ENCODE measurements at places on chromosomes 7 and 10.

DNA sequence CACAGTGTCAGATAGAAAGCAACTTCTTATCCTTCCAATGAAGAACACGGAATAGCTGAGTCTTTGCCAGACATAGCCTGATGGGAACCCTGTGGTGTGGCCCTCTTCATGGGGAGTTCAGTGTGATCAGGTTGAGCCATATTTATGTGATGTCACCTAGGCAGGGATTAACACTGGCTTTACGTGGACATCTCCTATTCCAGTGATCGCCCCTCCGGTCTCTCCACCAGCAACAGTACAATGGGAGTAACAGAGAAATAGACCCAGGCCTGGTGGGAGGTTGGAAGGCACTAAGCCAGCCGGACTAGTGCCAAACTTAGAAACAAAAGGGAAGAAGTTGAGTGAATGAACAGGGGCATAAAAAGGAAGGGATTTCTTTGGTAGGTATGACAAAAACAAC is 358.1 kb downstream of the PRPF18 start:
- no peak for DNase-seq

- no peak for DNase-seq
Measured at GRCh38 chr7:42263971-42264370, 27.0 kb upstream of the GLI3 start.

- no peak for DNase-seq
Measured at GRCh38 chr10:31760674-31761081, 168.0 kb downstream of the ARHGAP12 start.

DNA sequence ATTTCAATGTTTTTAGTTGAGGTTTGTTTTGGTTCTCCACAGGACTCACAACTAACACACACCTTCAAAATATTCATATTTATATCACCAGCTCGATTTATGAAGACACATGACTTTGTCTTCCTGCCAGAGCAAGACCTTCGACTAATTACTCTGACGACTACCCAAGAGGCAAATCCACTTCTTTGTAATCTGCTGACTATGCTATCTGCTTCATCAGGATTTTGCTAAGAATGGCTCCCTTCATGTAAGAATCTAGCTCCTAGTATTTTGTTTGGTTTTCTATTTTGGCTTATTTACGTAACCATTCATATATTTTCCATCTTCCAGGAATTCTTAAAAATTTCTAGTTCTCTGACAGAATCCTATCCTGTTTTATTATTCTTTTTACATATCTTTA is 93.0 kb downstream of the BRAF start:
- DNase-seq = no peak

DNA sequence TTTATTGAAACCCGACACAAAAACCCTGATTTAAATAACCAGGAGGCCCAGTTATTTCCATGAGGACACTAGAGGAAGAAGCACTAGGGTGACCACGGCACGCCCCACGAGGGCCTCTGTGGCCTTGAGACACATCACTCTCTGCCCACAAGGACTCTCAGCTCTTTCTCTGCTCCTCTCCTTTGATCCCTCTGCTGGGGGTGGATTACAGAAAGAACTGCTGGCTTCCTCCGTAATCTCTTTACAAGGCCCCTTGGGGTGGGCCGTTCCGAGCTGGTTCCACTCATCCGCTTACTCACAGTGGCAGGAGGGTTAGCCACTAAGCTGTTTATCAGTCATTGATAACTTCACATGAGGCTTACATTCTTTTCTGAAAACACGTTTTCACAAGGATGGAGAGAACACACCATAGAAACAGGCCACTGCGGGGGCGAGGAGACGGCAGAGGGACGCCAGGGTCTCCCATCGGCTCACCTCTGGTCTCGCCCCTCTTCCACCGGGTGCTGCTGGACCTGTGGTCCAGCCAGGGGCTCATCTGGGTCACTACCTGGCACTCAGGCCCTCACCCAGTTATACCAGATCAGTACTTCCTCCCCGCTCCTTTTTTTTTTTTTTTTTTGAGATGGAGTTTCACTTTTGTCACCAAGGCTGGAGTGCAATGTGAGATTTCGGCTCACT is 17.6 kb upstream of the PFKFB3 start:
- no peak for DNase-seq

DNA sequence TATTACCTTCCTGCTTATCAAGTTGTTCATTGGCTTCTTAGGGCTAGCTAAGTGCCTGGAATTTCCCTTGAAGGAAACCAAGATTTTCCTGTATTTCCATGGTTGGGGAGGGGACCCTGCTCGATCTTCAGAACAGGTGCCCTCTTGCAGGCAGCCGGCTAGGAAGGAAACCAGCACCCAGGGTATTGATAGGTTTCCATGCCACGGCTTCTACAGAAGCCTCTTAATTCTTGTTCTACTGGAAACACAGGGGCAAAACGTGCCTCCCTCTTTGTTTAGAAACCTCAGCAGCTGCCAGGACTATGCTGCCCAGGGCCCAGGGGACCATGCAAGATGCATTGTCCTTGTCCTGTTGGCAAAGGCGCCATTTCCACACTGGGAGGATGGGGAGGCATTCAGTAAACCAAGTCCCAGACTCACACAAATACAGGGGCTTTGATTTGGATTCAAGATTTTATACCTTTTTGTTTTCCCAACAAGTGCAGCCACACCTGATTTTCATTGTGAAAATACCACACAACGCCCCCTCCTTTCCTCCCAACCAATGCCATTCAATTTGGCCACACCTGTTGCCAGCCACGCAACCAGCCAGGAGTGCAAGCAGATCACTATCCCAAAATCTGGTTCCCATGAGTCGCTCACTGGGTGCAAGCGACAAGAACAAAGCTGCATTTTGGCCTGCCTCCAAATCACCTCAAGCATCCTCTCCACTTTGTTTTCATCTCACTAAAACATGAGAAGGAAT is 29.6 kb downstream of the C10orf71 start:
- DNase-seq = no peak

DNA sequence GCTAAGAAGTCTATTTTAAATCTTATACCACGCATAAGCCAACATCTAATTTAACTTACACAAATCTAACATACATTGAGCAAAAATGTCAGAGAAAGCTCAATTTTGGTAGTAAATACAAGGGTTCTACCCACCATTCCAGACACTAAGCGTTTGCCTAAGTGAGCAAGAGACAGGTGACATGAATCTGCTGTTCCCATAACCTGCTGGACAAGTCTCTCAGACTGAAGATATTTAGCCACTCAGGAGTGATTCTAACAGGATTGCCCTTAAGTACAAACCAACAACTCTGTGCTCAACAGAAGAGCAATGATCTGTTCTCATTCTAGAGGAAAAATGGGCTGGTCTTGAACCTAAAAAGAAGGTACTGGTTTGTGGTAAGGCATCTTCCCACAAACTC is 18.8 kb downstream of the EZH2 start:
- no peak for DNase-seq

- DNase-seq = no peak
Measured at GRCh38 chr7:133112976-133113375, 31.1 kb upstream of the CHCHD3 start.

DNA sequence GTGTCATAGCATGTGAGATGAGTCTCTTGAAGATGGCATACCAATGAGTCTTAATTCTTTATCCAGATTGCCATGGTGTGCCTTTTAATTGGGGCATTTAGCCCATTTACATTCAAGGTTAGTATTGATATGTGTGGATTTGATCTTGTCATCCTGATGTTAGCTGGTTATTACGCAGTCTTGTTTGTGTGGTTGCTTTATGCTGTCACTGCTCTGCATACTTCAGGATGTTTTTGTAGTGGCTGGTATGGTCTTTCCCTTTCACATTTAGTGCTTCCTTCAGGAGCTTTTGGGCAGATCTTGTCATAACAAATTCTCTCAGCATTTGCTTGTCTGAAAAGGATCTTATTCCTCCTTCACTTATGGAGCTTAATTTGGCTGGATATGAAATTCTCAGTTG is 16.5 kb downstream of the FAM25A start:
- no peak for DNase-seq

DNA sequence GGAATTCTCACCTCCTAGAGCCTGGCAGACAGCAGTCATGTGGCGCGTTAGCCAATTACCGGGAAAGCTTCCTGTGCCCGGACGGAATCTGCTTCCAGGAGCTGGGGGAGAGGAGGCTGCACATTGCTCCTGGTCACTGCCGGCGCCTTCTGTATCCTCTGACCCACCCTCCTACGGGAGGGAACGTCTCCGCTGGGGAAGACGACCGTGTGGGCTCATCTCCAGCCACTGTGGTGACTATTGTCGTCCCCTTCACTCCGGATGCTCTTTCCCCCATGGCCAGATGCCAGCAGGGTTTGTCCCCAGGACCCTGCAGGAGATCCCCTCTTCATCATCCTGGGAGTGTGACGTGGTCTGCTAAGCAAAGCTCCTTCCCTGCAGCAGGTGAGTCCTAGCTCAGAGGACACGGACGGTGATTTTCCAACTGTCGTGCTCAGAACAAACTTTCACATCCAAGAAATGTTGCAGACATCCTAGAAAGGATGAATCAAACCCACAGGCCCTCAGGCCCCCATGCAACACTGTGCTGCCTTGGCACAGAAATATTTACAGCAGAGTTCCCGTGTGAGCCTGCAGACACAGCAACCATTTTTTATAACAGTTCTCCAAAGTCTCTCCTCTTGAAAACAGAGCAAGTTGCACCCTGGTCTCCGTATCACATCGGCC is 29.6 kb upstream of the FAM20C start:
- DNase-seq = peak; percentile 19

DNA sequence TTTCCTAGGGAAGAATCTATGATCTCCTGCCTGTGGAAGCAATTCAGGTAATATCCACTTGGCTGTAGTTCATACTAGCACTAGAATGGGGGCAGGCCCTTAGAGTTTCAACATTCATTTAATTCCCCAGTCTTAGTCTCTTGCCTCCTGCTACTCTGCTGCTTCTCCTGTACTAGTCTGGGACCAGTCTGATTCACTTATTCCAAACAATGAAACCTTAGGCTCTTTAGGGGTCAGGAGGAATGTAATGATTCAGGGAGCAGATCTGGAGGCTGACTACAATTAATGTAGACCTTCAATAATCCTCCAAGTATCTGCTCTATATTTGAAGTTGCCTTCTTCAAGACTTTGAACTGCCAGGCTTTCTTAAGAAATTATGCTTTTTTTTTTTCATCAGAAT is 101.8 kb downstream of the GNAT3 start:
- no peak for DNase-seq

GRCh38 chr7:37488163-37488764 is 39.6 kb upstream of the ELMO1 start:
- DNase-seq = no peak

GRCh38 chr10:3616880-3617279 is 168.1 kb downstream of the KLF6 start:
- no peak for DNase-seq

- DNase-seq = no peak
Measured at GRCh38 chr7:36796850-36797536, 72.7 kb upstream of the AOAH start.

- DNase-seq = no peak
Measured at GRCh38 chr10:24552346-24553016, 171.2 kb downstream of the ARHGAP21 start.

GRCh38 chr7:67484244-67484751 is 487.7 kb downstream of the TYW1 start:
- DNase-seq = no peak

DNA sequence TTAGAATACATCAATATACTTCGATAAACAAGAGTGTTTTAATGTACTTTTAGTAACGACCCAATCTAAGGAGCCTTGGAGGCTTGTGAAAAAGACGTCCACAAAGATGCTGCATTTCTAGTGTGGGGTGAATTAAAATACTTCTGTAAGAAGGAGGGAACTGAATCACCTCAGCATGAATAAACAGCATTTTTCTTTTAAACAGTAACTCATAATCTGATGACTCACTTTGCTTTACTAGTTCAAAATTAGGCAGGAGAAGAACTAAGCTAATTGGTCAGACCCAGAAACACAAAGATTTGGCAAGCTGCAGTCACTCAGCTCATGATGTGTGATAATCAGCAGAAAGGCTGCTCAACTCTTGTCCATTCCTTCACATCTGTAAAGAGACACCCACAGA is 24.2 kb downstream of the NCOA4 start:
- DNase-seq = peak; percentile 66

- no peak for DNase-seq
Measured at GRCh38 chr7:50684011-50684712, 98.5 kb downstream of the GRB10 start.

GRCh38 chr10:44292390-44293002 is 92.4 kb downstream of the CXCL12 start:
- no peak for DNase-seq

- DNase-seq = no peak
Measured at GRCh38 chr10:98610301-98610700, 163.6 kb upstream of the HPS1 start.

- DNase-seq = no peak
Measured at GRCh38 chr10:17113889-17114540, 15.6 kb downstream of the CUBN start.

- DNase-seq = no peak
Measured at GRCh38 chr7:157627646-157628045, 290.8 kb downstream of the DNAJB6 start.
